ENCODE measurements at places on chromosomes 6 and 20.

DNA sequence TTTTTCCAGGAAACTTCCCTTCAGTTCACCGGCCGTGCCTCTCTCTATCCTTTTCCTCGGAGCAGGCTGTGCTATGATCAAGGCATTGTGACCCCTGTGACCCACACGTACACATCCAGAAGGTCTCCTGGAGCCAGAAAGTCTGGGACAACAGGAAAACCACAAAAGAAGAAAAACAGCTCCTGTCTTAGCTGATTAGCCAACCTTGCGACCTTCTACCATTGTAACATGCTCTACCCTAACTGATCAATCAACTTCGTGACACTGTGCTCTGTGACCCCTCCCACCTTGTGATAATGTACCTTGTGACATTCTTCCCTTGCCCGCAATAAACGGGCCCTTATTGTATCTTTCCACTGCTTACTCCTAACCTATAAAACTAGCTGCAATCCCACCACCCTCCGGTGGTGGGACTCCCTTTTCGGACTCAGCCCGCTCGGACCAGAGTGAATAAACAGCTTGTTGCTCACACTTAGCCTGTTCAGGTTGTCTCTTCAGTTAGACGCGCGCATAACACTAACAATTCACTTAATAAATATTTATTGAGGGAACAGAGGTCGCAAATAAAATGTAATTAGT, 24.2 kb downstream of the ZNF311 start:
- peak; percentile 79 for DNase-seq

GRCh38 chr20:19747903-19748302, 10.2 kb upstream of the RIN2 start:
- DNase-seq, result no peak

DNA sequence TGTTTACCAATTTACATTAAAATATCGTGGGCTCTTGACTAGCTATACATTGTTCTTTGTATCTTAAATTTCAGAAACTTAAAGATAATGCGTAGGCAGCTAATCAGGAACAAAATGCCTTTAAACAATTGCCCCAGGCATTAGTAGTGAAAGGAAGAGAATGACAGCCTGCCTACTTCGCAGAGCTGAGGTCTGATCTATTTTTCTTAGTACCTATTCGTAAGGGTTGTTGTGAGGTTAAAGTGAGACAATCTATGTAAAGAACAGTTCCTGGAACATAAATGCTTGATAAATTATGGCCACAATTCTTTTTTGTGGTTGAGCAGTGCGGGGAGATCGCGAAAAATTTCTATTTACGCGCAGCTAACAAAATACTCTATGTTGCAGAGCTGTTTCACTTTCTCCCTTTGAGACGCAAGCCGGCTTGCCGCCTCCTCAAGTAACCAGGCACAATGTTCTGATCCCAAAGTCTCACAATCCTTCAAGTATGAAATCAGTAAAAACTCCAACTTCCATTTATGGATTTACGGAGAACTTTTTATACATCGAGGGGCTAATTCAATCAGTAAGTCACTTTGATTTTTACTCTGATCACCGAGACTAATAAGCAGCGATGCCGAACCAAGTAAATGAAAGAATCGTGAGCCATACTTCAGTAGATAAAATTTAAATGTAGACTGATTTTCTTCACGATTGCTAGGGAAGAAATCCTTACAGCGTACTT, 878 bp upstream of the PNRC1 start:
- peak; percentile 13 for DNase-seq

GRCh38 chr6:155628306-155628705, 172.7 kb upstream of the NOX3 start:
- DNase-seq, result no peak

- DNase-seq, result no peak
These were observed 12.9 kb upstream of the NKX2-2 start for GRCh38 chr20:21526776-21527175.

DNA sequence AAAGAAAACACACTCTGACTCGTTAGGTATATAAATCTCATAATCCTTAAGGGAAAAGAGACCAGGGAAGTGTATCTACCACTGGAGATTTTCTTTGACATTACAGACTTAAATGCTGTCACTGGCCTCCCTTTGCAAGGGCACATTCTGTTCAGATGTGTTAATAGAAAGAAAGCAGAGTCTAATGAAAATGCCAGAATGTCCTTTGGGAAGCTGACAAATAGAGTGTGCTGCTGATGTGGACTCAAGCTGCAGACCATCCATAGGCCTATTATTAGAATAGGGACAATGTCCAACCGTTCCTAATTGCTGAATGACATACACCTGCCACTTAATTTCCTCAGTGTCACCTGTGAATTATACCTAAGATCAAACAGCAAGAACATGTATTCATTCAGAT, 41.2 kb downstream of the SLC35D3 start:
- DNase-seq, result no peak

DNA sequence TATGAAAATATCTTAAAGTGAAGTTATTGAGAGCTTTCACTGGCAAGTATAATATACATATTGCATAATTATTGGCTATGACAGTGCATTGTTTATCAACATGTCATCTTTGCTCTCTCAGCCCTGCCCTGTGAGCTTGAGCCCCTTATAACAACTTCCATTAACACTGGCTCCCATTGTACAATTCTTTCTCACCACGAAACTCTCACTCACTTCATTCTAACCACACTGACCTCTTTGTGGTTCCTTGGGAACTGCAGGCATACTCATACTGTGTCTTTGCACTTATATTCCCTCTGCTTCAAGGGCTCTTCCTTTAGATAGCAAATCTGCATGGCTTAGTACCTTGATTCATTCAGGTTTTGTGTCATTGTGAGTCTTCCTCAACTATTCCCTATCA, 411.8 kb downstream of the CDKAL1 start:
- DNase-seq, result no peak

DNA sequence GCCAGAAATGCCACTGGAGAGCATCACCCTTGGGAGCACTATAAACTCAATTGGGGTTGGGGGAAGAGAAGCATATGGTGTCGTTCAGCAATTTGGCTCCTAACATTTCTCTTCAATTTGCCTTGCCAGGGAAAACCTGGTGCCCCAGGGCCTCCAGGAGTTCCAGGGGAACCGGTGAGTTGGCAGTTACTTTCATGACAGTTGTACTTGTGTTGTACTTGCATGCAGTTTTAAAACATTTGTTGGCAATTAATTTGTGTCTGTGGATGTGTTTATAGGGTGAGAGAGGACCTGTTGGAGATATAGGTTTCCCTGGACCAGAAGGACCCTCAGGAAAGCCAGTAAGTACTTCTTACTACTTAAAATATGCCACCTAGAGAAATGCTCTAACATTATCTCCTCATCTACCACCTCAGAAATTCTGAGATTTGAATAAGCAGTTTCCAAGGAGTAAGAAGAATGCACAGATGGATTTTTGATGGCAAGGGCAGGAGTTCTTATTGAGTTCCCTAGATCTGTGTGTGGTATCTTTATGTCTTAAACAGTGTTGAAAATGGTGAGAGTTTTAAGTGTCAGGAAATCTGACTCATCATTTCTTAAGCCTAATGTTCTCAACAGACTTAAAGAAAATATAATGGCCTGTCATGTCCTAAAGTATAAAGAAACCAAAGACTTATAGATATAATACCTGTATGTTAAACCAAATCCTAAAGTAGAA, 122.5 kb downstream of the COL9A1 start:
- no peak for DNase-seq

DNA sequence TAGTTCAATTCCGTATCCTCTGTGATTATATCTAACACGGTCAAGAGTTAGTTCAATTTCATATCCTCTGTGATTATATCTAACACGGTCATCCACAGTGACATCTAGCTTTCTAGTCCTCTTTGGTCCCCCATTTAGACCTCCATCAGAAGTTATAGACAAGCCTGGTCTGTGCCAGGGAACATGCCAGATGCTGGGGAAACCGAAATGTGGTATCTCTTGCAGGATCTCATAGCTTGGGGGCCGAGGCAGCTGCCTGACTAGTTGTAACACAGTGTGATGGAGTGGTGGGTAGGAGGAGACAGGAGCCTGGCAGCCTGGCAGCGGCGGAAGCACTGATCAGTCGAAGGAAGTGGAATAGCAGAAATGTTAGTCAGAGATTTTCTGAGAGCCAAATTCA, 13.8 kb upstream of the SMOC2 start:
- DNase-seq, result no peak

GRCh38 chr6:7188492-7188891, 80.7 kb downstream of the RREB1 start:
- DNase-seq, result no peak

GRCh38 chr20:19690462-19690861, 67.6 kb upstream of the RIN2 start:
- no peak for DNase-seq

- DNase-seq, result no peak
These were observed 81.2 kb downstream of the ASXL1 start for GRCh38 chr20:32439132-32439829.
